ENCODE measurements at places on chromosomes 7 and 10.

GRCh38 chr7:3425087-3425486 lies 124.0 kb downstream of the SDK1 start:
- no peak for DNase-seq

DNA sequence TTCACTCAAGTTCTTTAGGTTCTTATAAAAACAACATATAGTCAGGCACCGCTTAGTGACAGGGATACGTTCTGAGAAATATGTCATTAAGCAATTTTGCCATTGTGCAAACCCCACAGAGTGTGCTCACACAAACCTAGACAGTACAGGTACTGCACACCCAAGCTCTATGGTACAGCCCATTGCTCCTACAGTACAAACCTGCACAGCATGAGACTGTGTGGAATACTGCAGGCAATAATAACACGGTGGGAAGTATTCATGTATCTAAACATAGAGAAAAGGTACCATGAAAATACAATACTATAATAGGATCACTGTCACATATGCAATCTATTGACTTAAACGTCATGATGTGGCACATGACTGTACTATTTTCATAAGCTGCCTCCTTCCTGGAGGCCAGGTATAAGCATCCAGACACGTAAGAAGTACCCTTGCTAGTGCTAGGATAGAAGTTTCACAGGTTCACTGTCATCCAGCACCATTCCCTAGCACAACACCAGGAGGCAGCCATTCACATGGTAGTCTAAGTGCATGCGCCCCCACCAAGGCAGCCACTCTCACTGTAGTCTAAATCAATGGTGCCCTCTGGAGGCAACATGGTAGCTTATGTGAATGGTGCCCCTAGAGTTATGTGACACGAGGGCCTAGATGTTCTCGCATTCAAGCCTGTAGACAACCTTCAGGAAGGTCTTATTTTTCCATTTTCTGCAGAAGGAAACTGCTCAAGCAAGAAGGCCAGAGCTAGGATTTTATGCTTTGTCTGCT lies 98.5 kb downstream of the ARHGAP22 start:
- no peak for DNase-seq

DNA sequence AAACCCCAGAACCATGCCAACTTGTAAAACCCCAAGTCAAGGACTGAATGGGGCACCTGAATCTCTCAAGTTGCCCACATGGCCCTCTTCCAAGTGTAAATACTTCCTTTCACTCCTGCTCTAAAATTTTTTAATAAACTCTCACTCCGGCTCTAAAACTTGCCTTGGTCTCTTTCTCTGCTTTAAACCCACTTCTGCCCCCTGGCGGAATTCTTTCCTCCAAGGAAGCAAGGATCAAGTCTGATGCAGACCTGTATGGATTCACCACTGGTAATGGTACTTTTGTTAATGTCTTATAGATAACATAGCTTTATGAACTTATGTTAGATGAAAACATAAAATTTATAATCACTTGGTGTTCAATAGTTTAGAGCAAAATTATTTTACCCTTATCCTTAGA lies 33.8 kb downstream of the SLC16A9 start:
- DNase-seq, result no peak

DNA sequence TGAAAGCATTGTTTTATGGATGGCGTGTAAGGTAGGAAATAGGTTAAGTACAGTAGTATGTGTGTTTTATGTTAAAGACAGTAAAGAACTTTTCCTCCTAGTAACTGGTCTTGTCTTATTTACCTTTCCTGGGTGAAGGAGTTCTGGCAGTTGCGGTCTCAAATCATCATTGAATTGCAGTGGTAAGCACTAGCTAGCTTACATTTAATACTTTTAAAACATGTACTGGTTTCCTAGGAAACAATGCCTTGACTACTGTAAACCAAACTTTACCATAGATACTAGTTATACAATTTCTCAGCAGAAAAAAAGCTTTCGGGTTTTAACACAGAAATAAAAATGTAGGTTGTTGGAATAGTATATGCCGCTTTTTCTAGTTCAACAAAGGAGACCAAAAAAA lies 37.7 kb downstream of the PRKG1 start:
- no peak for DNase-seq

DNA sequence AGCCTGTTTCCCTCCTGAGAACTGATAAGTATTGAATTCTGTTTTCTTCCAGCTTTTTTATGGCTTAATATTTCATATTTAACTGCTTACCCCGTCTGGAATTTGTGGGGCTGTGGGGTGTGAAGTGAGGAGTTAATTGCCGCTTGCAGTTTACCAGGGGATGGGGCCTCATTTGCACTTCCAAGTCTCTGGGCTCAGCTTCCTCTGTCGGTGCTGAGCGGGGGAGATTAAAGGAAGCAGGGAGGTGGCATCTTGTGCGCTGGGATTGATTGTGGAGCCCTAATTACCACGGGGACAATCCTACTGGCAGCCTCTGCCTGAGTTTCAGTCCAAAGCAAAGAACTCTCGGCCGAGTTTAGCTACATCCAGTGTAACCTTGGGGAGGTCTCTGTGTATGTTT lies 33.4 kb downstream of the ELFN1 start:
- DNase-seq, result no peak

DNA sequence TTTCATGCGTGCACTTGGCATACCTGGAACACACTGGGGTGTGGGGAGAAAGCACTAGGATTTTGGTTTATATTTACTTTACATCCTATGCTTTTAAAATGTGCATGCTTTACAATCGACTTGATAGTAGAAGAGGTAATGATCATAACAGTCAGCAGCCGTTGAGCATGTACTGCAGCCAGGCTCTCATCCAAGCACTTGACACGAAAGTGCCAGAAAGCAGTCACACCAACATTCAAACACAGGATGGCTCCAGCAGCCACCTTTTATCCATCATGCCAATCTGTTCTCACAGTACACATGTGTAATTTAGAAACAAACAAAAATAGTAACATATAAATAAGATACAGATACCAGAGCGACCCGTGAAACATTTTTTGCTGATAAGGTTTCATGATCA lies 1.2 kb upstream of the FAM241B start:
- DNase-seq, result no peak

DNA sequence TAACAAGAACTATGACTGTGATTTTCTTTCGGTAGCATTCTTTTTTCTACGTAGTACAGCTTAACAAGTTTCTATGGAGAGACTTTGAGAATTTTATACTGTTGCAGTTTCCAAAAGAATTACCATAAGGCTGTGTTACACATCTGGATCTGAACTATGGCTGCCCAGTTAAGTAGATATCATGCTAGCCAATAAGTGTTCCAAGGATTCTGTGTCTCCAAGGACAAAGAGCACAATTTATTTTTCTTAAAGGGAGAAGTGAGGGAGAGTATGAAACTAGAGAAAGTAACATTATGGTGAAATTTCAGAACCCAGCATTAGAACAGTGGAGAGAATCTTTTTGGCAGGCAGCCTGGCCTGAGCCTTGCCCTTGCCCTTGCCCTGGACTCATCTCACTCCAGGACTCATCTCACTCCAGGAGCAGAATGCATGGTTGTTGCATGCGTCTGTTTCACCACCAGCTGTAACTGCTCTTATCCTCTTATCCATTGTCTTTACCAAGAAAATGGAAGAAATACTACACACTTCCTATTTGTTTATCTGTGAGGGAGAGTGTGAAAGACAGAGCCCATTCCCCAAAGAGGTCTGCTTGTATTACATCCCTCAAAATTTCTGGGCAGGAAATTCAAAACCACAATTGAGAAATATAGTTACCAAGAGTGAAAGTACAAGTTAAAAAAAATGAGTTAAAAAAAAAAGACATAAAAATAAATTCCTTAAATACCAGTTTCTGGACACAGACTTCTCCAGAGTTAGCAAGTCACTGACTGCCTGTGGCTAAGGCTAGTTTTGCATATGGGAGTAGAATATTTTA lies 1067.5 kb downstream of the NRG3 start:
- DNase-seq, result peak; percentile 9

DNA sequence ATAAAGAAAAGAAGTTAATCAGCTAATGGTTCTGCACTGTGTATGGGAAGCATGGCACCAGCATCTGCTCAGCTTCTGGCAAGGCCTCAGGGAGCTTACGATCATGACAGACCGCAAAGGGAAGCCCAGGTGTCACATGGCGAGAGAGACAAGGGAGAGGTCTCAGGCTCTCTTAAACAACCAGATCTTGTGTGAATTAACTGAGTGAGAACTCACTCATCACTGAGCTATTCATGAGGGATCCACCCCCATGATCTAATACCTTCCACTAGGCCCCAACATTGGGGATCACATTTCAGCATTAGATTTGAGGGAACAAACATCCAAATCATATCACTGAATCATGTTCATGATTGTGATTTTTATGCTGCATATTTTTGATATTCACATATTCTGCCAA lies 5.8 kb downstream of the USP54 start:
- DNase-seq, result no peak

- DNase-seq, result no peak
Measured at GRCh38 chr10:131131726-131132591, 179.6 kb downstream of the TCERG1L start.

DNA sequence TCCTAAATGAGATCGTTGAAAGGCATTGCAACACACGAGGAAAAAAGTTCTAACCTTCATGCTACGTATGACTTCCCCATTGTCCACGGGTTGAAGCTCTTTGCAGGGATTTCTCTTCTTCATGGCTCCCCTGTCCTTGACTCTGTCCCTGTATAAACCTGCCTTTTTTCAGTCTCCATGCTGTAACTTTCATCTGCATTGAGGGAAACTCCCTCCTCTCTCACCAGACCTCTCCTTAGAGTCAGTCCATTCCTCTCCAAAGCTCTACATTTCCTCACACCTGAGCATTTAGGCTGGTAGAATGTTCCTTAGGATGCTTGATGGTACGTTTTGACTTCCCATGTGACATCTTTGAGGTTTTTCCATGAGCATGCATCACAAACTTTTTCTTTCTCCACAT lies 134.2 kb upstream of the FAM171A1 start:
- DNase-seq, result no peak

- peak; percentile 46 for DNase-seq
Measured at GRCh38 chr10:69337296-69338132, 59.2 kb downstream of the HK1 start.

- no peak for DNase-seq
Measured at GRCh38 chr10:37146443-37146842, 21.0 kb downstream of the ANKRD30A start.

DNA sequence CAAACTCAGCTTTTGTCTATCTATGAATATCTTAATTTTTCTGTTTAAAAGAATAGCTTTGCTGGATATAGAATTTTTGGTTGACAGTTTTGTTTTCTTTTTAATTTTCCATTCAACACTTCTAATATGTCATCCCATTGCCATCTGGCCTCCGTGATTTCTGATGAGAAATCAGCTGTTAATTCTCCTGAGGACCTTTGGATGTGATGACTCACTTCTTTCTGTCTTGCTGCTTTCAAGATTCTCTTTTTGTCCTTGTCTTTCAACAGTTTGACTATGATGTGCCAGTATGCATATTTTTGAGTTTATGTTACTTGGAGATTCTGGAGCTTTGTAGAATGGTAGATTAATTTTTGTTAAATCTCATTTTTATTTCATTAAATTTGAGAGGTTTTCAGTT lies 38.4 kb downstream of the ZNF518A start:
- no peak for DNase-seq

DNA sequence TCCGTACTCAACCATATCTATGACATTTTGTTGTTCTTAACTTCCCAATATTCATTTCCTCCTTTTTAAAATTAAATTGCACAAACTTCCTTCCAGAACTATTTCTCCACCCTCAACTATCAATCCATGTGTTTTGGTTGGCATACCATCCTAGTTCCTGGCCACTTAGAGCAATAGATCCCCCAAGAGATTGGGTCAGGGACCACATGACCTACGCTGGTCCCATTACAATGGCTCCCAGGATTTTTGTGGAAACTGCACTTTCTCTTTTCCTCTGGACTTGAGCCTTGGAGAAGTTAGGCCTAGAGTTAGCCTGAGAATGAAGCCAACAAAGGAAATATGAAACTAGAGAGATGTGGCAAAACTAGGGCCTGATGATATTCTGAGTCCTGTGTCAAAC lies 55.7 kb upstream of the CASD1 start:
- no peak for DNase-seq

GRCh38 chr10:93568105-93568390 lies 1.6 kb downstream of the FFAR4 start:
- DNase-seq, result peak; percentile 18

GRCh38 chr7:108348913-108349312 lies 107.3 kb downstream of the NRCAM start:
- no peak for DNase-seq

- DNase-seq, result no peak
Measured at GRCh38 chr7:46953008-46953407, 628.9 kb downstream of the TNS3 start.

GRCh38 chr7:149868623-149869290 lies 5.0 kb upstream of the ATP6V0E2 start:
- no peak for DNase-seq

DNA sequence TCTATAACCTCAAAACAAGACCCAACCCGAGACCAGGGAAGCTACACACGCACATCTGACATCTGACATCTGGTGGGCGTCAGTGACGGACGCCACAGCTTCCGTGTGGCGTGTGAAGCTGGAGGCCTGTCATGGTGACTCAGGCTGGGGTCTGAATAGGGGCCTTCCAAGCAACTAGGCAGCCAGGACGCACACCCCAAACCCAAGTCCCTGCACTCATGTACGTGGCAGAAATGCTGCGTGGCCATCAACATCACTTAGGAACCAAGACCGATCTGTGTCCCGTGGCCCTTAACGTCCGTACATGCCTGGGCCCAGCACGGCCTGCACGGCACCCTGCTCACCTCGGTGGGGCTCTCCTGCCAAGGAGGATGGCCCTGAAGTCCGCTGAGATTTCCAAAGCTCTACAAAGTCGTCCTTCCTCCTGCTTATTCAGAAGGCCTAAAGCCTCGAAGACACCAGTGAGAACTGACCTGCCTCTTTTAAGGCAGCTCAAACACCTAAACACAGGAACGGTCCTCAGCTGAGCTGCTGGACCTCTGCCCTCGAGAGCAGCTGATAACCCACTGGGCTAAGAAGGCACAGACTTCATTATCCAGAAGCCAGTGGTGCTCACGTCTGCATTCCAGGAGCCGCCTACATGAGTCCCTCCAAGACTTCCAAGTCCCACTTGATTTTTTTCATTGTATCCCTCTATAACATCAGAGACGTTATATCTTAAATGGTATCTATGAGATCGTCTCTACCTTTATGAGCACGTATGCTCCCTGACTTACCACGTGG lies 82.5 kb downstream of the DIP2C start:
- DNase-seq, result no peak

- DNase-seq, result no peak
Measured at GRCh38 chr7:106376026-106376799, 91.4 kb upstream of the NAMPT start.

GRCh38 chr10:30062090-30062489 lies 2.7 kb upstream of the JCAD start:
- no peak for DNase-seq

GRCh38 chr10:22321156-22321923 lies 441 bp downstream of the BMI1 start:
- DNase-seq, result peak; percentile 97

DNA sequence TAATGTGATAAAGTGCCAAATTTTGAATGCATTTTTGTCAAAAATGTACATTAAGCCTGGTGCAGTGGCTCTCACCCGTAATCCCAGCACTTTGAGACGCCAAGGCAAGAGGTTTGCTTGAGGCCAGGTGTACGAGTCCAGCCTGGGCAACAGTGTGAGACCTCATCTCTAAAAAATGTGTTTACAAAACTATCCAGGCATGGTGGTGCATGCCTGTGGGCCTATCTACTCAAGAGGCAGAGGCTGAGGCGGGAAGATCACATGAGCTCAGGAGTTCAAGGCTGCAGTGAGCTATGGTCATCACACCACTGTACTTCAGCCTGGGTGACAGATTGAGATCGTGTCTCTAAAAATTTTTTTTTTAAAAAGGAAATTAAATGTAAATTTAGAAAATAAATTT lies 18.5 kb upstream of the MGMT start:
- DNase-seq, result no peak
